ENCODE measurements at places on chromosomes 11 and 22.

GRCh38 chr11:18974192-18974591, 35.0 kb upstream of the MRGPRX1 start:
- DNase-seq, result no peak

GRCh38 chr22:24165673-24166072, 15.6 kb upstream of the SUSD2 start:
- no peak for DNase-seq

DNA sequence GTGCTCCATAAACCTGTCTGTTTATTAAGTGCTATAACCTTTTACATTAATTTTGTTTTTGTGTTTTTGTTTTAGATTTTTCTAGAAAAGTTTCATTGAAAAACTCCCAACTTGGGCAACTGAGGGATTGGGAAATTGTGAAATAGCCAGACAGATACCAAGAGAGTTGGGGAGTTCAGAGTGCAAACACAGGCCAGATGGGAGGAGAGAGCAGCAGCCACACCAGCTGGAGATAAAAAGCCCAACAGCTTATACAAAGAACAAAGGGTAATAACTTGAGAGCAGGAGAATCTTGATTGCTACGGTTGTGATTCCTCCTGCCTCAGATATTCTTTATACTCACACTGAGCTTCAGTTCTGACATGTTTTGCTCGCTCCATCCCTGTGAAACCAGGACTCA, 1642.2 kb downstream of the LRRC4C start:
- no peak for DNase-seq

DNA sequence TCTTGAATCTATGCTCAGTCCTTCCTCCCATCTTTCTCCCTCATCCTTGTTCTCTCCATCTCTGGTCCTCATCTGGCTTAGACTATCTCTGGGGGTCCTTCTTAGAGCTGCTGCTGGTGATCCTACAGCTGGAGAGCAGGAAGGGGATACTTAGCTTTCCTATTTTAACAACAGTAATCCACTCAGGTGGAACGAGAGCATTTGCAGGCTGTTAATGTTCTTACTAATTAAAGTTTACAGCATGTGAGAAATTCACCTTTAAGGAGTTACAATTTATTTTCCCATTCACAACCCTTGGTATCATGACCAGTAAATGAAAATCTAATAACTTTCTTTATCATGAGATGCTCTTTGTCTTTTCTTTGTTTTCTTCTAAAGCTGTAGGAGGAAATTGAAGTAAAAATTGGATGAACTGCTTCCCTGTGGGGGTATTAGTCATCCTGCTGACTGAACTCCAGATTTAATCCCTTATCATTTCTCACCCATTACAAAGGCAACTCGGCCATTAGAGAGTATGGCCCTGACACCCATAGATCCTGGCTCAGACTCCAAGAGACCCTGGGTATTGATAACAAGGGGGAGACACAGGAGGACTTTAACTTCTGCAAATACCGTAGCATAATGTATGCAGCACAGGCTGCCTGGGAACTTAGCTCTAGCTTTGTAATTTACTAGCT, 37.6 kb upstream of the MTNR1B start:
- no peak for DNase-seq

DNA sequence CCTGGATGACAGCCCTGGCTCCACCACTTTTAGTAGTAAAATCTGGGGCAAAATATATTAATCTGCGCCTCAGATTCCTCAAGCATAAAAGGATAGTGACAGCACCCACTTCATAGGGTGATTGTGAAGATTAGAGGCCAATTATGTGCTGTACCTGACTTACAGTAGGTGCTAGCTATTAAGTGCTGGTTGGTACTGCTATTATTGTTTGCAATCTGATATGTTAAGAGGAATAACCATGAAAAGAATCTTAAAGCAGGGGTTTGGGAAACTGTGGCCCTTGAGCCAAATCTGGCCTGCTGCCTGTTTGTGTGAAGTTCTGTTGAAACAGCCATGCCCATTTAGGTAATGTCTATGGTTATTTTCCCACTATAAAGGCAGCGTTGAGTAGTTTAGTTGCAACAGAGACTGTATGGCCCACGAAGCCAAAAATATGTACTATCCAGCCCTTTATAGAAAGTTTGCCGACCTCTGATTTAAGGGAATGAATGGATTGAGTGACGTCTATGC, 44.7 kb upstream of the MN1 start:
- no peak for DNase-seq

DNA sequence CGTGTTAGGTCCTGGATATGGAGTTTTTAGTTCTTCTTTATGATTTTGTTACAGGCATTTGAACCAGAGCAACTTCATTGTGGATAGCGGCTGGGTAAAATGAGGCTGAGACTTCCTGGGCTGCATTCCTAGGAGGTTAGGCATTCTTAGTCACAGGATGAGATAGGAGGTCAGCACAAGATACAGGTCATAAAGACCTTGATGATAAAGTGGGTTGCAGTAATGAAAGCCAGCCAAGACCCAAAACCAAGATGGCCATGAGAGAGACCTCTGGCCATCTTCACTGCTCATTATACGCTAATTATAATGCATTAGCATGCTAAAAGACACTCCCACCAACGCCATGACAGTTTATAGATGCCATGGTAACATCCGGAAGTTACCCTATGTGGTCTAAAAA, 23.4 kb upstream of the CLMP start:
- DNase-seq, result no peak

GRCh38 chr11:31805629-31806185, 5.4 kb downstream of the PAX6 start:
- no peak for DNase-seq

GRCh38 chr11:22539821-22540256, 85.8 kb downstream of the FANCF start:
- DNase-seq, result peak; percentile 50

DNA sequence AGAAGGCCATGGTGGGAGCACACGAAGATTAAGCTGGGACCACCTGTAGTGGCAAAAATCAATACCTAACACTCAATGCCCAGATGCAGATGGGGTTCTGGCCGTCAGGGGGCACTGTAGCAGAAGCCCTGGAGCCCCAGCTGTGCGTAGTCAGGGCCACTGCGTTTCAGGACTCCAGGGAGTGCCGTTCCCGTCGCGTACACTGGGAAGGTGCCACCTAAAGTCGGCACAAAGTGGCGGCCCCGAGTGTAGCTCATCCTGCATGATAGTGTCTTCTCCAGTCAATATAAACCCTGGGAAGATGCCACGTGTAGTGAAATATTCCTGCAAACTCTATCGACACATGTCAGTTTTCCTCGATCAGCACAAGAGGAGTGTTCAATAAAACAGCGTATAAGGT, 123.8 kb upstream of the NTM start:
- no peak for DNase-seq

- no peak for DNase-seq
These were observed 410.6 kb downstream of the SOX6 start for GRCh38 chr11:15945726-15946125.

GRCh38 chr11:114416441-114416961, 16.0 kb downstream of the RBM7 start:
- DNase-seq, result no peak

GRCh38 chr11:60848714-60849151, 6.8 kb downstream of the CCDC86 start:
- DNase-seq, result no peak

DNA sequence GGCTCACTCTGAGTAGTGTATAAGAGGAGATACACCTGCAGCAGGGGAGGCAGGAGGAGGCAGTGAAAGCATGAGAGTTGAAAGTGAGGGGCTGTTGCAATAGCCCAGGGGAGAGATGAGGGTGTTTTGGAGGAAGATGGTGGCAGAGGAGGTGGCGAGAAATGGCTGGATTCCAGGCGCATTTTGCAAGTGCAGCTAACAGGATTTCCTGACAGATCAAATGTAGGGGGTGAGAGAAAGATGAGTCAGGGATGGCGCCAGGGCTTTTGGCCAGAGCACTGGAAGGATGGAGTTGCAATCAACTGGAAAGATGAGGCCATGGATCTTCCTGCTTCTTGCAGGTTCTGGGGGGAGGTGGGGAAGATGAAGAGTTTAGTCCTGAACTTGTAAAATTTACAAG, 16.8 kb upstream of the TSPAN18 start:
- DNase-seq, result no peak

DNA sequence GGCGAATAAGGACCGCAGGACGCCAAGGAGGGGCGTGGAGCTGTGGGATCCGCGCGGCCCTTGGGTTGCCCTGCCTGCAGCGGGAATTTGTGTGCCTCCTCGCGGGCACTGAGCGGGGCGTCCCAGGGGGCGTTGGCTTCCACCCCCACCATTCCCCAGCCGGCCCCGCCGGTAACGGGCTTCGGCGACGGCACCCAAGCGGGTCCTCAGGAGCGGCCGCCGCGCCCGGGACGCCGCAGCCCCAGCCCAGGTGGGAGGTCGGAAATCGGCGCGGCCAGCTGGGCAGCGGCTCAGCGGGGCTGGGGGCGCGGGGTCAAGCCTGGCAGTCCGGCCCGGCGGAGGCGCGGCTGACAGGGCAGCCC, 320 bp downstream of the CLTCL1 start:
- no peak for DNase-seq

GRCh38 chr11:33769542-33769941, 4.8 kb downstream of the FBXO3 start:
- DNase-seq, result no peak

GRCh38 chr11:110766316-110766715, 54.1 kb upstream of the ARHGAP20 start:
- DNase-seq, result no peak

- no peak for DNase-seq
These were observed 4.8 kb downstream of the SDF2L1 start for GRCh38 chr22:21646608-21647590.

- no peak for DNase-seq
These were observed 399.5 kb downstream of the BUD13 start for GRCh38 chr11:116373104-116373944.

DNA sequence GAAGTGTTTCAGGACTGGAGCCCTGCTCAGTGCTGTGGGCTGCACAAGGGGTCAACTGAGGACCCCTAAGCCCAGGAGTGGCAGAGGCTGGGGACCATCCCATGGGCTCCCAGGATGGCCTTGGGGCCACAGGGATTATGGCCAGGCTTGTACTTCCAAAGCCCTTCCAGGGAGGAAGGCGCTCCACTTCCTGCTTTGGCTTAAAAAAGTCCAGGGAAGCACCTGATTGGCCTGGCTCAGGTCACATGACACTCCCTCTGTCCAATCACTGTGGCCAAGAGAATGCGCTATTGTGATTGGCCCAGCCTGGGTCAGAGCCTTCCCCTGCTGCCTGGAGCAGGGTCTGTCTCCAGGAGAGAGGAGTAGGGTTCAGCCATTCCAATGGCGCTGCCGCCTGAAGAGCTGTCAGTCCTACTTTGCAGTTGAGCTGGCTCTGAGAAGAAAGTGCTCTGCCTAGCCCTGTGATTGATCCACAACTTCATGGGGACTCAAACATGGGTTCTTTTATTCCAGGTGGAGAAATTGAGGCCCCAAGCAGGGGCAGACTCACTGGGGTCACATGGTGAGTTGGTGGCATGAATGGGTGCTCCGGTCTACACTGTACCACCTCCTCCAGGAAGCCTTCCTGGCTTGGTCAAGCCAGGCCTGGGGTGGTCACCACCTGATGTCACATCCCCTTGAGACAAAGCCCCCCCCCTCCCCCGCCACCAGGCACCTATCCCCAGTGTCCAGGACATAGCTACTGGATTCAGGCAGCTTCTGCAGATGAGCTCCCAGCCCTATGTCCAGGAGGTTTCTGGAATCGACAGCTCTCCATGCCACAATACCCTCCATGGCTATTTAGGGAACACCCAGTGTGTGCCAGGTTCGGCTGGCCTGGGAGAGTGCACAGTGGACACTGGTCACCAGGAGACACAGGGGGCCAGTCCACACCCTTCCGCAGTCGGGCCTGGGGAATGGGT, 48.2 kb downstream of the RTN4R start:
- no peak for DNase-seq

- DNase-seq, result no peak
These were observed 15.1 kb upstream of the SLC25A18 start for GRCh38 chr22:17548010-17548755.

Measured in T47D (cell line).